T-helper 2 cell treated with Interferon-gamma antibody and Interleukin-4, amounts not matched to agents 100 ng/mL and 5 ng/mL, for 36 hours (primary cell): ENCODE measurements at places on chromosomes 3 and 15. TPM values are rescaled to one million over a fixed set of nuclear protein-coding genes. Genes with fewer than 3 reads are reported as not detected.

MUSTN1 gene
- 1.4 TPM in 2 replicates for total RNA-seq

ZDHHC23 gene
- total RNA-seq: 3.2 and 4.0 TPM in 2 replicates

GATA2 gene
- not detected in 2 replicates for total RNA-seq

MAGI1 gene
- total RNA-seq: 0.48 and 1.1 TPM in 2 replicates

TPRA1 gene
- total RNA-seq: 27.9 and 31.1 TPM in 2 replicates

LCMT2 gene
- 15.5 and 16.0 TPM in 2 replicates for total RNA-seq
